LHCN-M2 (cell line): ENCODE measurements at places on chromosomes 13 and 19.

DNA sequence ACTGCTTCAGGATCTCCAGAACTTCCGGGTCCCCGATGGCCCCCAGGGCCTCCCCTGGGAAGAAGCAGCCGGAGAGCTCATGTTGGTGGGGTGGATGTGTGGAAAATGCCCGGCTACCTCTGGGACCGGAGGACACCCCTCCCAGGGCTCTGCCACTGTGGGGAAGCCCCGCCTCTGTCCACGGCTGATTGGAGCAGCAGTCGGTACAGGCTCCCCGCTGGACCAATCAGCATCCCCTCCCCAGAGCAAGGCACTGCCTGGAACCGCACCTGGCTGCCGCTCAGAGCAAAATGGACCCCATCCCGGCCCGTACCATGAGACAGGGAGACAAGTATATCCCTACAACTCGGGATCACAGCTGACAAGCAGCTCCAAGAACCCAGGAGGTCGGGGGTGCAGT lies 6.4 kb downstream of the DOHH start:
- DNase-seq = no peak

- no peak for DNase-seq
These were observed 5.7 kb downstream of the VSTM2B start for GRCh38 chr19:29531458-29532025.

GRCh38 chr13:95982144-95982543 lies 71.1 kb downstream of the UGGT2 start:
- no peak for DNase-seq

DNA sequence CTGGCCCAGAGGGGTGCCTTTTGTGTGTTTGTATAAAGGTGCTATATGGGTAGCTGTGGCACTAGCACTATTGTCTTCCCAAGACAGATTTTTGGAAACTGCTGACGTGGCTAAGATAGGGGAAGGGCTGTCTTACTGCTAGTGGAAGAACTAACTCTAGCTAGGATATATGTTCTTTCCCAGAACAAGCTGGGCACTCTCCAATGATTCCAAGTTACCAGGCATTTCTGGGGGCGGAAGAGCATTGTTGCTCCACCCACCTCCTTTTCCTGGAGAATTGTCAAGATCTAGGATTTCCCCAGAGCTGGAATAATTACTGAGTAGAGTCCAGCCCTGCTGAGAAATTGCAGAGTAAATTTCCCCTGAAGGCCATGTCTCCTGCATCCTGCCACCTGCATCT lies 408.3 kb downstream of the KLF5 start:
- DNase-seq = no peak

DNA sequence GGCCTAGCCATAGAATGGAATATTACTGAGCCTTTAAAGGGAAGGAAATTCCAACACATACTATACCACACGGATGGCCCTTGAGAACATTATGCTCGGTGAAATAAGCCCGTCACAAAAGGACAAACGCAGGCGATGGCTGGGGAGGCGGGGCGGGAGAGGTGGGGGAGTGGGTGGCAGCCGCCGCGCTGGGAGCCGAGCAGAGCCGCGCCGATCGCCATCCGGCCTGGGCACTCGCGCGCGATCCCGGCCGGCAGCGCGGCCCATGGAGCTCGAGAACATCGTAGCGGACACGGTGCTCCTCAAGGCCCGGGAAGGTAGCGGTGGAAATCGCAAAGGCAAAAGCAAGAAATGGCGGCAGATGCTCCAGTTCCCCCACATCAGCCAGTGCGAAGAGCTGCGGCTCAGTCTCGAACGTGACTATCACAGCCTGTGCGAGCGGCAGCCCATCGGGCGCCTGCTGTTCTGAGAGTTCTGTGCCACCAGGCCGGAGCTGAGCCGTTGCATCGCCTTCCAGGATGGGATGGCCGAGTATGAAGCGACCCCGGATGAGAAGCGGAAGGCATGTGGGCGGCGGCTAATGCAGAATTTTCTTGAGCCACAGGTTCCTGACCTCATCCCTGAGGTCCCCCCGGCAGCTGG lies 140.1 kb downstream of the ZDHHC20 start:
- DNase-seq = no peak

- no peak for DNase-seq
These were observed 18.9 kb downstream of the TGFB1 start for GRCh38 chr19:41334793-41335192.

GRCh38 chr19:38830039-38830733 lies 1.4 kb downstream of the ECH1 start:
- peak; percentile 54 for DNase-seq
